ENCODE measurements at places on chromosomes 13 and 19.

GRCh38 chr13:105342281-105342820 lies 1193.1 kb downstream of the EFNB2 start:
- no peak for DNase-seq

- no peak for DNase-seq
Observed at GRCh38 chr19:9671655-9672054, 3.2 kb downstream of the ZNF562 start.

DNA sequence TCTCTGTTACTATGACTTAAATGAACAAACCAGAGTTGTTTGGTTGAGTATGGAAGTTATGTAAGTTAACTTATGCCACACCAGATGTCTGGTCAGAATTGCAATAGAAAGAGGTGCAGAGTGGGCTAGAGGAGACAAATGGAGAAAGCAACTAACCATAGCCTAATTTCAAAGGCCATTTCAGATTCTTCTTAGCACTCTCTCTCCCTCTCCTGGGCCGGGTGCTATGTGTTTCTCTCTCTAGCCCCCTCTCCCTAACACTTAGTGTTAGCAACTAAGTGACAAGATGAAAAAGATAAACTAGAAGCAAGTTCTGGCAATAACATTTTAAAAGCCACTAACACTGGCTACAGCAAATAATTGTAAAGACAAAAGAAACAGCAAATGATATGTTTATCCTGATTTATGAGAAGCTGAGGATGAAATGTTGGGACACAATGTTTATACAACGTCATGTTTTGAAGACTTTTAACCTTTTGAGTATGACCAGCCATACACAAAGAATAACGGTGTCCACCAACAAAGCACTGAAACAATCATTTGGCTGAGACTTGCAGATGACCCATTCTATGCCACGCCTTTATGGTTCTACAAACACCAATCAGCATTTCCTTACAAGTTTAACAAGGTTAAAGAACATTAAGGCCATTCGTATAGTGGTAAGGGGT lies 18.6 kb downstream of the SERPINE3 start:
- no peak for DNase-seq

DNA sequence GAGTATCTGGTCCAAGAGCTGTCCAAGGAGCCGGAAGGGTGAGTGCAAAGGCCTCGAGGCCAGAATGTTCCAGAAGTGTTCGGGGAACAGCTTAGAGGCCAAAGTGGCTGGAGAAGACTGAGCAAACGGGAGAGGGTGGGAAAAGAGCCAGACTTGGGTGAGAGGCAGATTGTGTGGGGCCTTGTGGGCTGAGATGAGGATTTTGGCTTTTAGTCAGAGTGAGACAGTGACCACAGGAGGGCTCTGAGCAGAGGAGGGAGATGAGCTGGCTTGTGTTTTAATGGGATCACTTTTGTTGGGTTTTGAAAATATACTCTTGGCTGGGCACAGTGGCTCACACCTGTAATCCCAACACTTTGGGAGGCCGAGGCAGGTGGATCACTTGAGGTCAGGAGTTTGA lies 5.6 kb downstream of the NANOS2 start:
- no peak for DNase-seq

DNA sequence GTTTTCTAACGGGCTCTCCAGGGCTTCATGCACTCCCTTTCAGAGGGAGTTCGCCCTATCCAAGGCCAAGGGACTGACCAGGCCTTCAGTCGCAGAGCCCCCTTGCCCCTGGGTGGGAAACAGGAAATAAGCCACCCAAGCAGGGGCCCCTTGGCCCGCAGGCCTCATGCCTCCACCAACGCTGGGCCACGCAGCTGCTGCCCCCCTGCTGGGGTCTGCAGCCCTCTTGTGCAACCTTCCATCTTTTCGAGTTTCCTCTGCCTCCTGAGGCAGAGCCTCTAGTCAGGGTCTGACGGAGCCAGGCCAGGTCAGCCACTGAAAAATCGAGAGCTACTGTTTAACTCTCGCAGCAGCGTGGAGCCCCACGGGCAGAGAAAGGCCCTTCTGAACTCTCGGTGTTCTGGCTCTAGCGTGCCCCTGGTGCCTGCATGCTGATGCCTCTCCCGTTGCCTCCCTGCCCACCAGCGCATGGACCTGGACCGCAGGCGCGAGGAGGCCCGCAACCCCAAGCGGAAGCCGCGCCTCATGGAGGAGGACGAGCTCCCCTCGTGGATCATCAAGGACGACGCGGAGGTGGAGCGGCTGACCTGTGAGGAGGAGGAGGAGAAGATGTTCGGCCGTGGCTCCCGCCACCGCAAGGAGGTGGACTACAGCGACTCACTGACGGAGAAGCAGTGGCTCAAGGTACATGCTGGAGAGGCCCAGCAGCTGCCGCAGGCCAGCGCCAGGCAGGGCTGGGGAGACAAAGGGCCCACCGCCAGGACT lies 54.6 kb upstream of the LDLR start:
- DNase-seq = no peak

GRCh38 chr19:33429891-33430673 lies 56.6 kb downstream of the CEBPG start:
- DNase-seq = peak; percentile 36

GRCh38 chr13:113599391-113599790 lies 14.8 kb downstream of the TFDP1 start:
- no peak for DNase-seq

DNA sequence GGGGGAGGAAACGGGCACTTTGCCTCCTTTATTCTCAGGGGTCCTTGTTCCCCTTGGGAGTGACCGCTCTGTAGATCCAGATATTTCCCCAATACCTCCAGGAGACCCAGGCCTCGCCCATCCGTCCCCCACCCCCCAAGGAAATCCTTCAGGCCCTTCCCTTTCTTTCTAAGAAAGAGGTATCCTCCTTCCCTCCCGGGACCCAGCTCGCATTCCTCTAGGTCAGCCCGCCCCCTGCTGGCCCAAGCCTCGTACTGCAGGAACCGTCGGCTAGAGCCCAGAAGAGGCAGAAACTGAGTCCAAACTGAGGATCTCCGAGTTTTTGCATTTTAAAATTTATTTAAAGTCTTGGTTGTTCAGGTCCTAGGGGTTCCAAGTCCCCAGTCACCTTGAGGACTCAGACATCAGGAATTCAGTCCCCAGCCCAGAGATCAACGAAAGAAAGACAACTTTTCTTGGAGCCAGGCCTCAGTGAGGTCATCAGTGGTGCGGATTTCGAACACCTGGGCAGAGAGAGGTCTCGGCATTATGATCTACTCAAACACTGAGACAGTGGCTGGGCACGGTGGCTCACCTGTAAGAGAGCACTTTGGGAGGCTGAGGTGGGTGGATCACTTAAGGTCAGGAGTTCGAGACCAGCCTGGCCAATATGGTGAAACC lies 7.5 kb upstream of the LRFN1 start:
- DNase-seq = peak; percentile 82

- peak; percentile 73 for DNase-seq
Observed at GRCh38 chr19:18785179-18786124, 5.7 kb downstream of the COMP start.

GRCh38 chr19:29943615-29944014 lies 1.6 kb downstream of the URI1 start:
- no peak for DNase-seq

- no peak for DNase-seq
Observed at GRCh38 chr19:54420383-54421168, 5.3 kb downstream of the TTYH1 start.

DNA sequence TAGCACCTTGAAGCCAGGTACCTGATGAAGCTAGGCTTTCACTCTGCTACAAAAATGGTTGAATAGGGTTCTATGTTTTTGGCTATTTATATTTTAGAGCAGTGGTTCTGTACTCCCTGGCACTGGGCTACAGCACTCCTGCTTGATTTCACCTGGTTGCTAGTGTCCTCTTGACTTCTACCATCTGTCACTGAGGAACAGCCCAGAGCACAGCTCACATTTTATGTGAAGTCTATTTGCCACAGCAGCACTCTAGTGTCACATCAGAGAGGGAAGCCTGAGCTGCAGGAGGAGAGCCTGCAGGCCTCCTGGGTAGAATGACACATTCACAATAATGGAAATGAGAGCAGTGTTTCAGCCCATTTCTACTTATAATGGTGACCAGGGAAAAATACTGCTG lies 184.2 kb downstream of the ZNF486 start:
- DNase-seq = no peak

DNA sequence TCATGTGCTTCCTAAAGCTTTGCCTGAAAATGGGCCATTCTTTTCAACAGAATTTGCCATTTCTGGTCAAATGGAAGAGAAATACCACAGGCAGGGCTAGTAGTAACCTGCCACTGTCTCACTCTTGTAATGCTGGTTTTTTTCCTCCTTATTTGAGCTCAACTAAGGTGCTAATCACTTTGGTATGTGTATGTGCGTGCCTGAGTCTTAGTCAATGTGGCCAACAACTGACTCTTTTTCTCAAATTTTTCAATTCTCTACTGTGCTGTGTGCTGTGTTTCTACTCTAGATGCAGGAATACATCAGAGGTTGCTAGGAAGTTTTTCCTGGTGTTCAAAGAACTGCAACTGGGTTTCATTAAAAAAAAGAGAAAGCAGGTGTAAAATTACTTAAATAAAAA lies 870.2 kb downstream of the EFNB2 start:
- no peak for DNase-seq

- DNase-seq = no peak
Observed at GRCh38 chr19:14375582-14376291, 5.5 kb upstream of the ADGRE5 start.

- no peak for DNase-seq
Observed at GRCh38 chr13:67588607-67589006, 358.5 kb upstream of the PCDH9 start.

GRCh38 chr13:24875566-24875965 lies 111.6 kb downstream of the RNF17 start:
- no peak for DNase-seq

DNA sequence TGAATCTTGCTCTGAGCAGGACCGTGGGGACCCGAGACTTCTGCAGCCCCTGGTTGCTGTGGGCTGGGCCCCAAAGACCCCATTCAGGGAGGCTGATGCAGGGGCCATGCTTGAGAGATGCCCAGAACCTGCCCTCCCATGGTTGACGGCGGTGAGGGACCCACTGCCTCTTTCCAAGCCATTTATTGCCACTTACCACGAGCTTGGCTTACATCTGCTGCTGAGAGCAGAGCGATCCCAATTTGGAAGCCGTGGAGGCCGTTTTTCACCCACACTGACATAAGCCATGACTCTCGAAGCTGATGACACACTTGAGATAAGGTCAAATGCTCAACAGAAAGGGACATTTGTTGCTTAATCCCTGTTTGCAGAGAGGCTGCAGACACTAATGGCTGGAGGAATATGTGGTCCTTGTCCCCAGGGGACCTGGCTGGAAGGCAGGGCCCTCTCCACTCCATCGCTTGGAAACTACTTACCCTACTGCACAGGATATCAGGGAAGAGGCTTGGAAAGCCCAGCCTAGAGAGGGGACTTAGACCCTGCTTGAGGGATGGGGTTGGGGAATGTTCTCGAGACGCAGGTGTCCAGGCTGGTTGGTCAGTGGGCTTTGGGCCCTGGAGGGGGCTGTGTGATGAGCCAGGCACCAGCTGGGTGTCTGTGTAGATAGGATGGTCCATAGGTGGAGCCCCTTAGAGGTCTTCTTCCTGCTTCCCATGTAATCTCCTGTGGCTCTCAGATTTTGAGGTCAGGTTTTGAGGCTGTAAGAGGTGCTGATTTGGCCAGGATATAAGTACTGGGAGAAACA lies 15.3 kb downstream of the ZNF536 start:
- no peak for DNase-seq

DNA sequence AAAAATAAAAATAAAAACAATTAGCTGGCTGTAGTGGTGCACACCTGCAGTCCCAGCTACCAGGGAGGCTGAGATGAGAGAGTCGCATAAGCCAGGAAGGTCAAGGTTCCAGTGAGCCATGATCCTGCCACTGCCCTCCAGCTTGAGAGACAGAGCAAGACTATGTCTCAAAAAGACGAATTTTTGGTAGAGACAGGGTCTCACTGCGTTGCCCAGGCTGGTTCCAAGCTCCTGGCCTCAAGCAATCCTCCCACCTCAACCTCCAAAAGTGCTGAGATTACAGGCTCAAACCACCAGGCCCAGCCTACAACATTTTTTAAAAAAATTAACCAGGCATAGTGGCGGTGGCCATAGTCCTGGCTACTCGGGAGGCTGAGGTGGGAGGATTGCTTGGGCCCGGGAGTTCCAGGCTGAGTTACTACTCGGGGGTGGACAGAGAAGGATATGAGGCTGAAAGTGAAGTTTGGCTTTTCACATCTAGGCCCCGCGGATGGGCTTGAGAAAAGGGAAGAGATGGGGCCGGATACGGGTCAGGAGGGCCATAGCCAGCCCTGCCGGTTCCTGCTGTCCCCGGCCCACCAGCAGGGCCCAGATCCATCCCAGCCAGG lies 10.2 kb downstream of the NDUFA11 start:
- DNase-seq = no peak

- no peak for DNase-seq
Observed at GRCh38 chr13:79932556-79932955, 408.4 kb downstream of the SPRY2 start.

DNA sequence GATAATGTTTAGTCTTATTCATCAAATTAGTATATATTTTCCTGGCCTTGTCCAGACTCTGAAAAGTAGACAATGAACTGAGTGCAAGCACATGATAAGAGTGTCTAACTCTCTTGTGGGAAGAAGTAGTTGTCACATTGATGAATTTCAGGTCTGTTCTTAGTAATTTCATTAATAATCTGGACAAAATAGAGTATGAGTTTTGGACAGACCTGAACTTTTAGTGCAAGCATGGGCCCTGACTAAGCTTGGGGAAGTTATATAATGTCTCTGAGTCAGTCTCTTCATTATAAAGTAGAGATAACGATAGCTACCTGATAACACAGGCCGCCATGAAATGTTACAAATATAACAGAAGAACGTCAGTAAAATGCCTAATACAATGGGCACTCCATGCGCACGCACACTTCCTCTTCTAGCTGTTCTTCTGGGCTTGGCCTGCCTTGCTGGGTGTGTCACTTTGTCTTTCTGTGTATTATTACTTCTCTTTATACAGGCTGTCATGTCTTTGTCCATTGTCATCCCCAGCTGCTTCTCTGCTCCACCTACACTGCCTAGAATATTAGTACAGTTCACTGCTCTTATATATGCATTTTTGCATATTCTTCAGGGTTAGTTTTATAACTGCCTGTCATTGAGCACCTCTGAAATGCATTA lies 129.1 kb upstream of the HTR2A start:
- DNase-seq = peak; percentile 15

GRCh38 chr13:72437458-72437857 lies 290.0 kb downstream of the MZT1 start:
- no peak for DNase-seq

- DNase-seq = peak; percentile 41
Observed at GRCh38 chr13:59318320-59318930, 845.3 kb downstream of the DIAPH3 start.

DNA sequence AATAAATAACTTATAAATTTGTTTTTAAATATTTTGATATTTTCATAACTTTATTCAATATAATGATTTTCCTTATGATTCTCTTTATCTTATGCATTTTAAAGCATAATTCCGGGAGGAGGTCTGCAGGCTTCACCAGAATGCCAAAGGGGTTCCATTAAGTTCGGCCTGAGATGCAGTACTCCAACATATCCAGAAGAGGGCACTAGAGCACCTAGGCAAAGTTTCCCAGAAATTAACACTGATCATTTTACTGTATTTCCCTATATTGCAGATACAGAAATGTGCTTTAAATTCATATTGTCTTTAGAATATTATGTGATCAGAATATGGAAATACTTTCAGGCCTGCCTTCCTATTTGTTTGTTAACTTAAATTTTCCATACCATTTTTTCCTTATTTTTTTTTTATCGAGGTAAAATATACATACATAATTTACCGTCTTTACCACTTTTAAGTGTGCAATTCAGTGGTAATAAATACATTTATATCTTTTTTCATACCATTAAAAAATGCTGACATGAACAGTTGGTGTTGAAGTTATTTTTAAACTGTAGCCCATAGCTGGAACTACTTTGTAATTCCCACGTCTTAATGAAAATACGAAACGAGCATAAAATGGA lies 58.9 kb upstream of the TM9SF2 start:
- peak; percentile 82 for DNase-seq

Measured in CD4-positive, alpha-beta T cell treated with Interleukin-4 for 1 hour (primary cell).